ENCODE measurements at places on chromosomes 1 and 21.

DNA sequence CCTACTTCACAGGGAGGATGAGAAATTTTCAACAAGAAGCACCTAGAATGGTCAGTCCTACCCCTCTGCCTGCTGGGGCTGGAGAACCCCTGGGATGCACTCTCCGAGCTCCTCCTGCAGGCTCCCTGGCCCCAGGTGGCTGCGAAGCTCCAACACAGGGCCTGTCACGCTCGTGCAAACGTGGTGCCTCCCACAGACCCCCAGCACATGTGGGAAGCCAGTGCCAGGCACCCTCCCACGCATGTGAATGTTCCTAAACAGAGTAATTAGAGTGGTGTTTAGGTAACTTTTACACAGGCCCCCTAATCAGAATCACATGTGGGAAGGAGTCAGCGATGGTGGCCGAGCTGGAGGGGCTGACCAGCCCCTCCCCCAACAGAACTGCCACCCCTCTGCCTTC lies 28.4 kb downstream of the GLIS1 start:
- DNase-seq: no peak

DNA sequence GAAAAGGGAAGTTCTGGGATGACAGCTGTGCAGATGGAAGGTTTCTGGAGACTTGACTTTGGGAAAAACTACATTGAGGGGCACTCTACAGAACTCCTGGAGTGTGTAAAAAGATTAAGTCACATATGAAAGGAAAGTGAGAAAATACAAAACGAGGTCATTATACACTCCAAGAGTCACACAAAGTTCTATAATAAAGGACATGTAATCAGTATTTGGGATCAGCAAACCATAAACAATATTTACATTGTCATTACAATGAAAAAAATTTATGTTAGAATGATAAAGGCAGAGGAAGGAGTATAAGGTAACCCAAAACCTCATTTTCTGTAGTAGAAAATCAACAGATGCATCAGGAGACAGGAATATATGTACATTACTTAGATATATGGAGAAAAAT lies 22.8 kb downstream of the NUP133 start:
- no peak for DNase-seq

- no peak for DNase-seq
These were observed 41.1 kb downstream of the ADGRL2 start for GRCh38 chr1:81841795-81842194.

GRCh38 chr1:180542838-180543145 lies 16.0 kb upstream of the OVAAL start:
- no peak for DNase-seq

DNA sequence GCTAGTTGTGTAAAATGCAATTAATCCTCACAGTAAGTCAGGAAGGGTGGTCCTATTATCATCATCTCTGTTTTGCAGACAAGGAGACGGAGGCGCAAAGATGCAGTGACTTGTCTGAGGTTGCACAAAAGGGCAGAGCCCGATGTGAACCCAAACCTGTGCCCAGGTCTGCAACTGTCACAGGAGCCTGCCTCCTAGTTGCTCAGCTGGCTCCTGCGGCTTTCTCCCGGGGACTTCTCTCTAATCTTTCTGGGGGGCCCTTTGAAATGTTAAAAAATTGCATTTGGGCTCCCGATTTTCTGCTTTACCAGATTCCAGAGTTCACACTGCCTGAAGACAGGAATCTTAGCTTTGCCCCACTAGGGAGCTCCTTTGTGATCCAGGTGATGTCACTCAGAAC lies 9.4 kb downstream of the CNR2 start:
- DNase-seq: no peak

DNA sequence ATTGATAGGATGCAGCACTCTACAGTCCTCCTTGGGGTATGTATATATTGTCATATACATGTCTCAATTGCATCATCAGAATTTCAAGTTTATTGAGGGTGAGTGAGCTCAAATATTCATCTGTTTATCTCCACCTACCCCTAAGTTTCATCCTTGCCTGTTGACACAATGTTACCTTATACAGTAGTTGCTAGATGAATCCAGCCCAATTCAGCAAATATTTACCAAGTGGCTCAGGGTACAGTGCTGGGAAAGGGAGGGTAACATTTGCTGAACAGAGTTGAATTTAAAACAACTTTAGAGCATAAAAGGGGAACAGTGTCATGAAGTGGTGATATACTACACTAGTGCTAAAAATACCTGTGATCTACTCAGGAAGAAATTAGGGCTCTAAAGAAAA lies 14.4 kb downstream of the ELAVL4 start:
- no peak for DNase-seq

GRCh38 chr1:230375147-230375546 lies 51.0 kb downstream of the PGBD5 start:
- no peak for DNase-seq

DNA sequence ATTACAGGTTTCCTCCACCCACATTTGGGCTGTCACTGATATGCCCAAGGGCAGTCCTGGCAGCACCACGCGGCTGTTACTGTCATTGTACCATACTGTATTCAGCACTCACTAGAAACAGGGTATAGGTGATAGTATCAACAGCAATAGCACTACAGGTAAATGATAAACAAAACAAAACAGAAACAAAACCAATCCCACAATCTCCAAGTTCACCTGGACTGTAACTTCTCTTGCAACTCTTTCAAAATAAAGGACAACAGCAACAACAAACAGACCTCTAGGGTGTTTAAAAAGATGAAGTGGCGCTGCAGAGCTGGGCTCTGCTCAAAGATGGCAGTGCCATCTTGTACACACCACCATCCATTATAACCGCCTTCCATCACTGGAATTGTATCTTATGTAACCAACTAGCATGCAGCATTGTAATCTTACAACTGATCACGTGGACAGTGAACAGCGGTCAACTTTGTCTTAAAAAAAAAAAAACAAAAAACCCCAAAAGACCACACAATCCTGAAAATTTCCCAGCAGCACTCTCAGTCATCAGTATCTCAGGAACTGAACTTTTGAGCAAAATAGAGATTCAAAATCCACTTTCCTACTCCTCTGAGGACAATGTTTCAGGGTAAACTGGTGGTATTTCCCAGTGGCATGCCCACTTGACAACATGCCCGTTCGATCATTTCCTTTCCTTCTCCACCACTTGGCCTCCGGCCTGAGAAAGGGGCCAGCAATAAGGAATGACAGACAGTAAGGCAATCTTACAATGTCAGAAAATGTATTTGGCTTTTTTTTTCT lies 3.8 kb downstream of the IRF2BP2 start:
- peak; percentile 29 for DNase-seq

- DNase-seq: no peak
These were observed 2.9 kb downstream of the CD84 start for GRCh38 chr1:160576390-160576789.

DNA sequence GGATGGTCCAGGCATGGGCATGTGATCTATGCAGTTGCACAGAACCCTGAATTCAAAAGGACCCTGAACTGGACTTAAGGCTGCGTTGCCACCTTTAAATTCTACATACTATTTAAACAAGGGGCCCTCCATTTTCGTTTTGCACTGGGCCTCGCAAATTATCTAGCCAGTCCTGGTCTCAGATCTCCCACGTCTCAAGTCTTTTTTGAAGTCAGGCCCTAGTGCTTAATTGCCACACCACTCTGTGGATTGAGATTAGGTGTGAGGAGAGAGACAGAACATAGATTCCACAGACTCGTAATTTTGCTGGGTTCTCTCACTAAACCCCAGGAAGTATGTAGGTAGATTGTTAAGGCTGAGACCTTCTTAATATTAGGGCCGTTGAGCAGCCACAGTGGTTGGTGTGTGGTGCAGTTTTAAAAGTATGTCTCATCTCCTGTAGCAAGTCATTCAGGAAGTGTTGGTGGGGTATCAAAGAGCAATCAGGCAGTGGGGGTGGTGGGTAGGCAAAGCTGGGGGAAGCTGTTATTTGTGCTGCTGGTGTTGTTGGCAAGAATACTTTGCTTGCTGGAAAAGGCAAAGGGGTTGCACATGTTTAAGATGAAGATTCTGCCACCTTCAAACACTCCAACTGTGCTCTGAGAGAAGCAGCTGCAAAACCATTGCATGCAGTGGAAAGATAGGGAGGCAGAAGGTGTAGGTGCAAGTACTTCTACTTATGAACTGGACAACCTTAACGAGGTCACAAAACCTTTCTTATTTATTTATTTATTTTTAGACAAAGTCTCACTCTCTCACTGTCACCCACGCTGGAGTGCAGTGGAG lies 11.2 kb downstream of the CD84 start:
- no peak for DNase-seq

GRCh38 chr1:67522001-67522441 lies 91.8 kb upstream of the SERBP1 start:
- no peak for DNase-seq

- no peak for DNase-seq
These were observed 2.8 kb upstream of the AZIN2 start for GRCh38 chr1:33078030-33078591.

DNA sequence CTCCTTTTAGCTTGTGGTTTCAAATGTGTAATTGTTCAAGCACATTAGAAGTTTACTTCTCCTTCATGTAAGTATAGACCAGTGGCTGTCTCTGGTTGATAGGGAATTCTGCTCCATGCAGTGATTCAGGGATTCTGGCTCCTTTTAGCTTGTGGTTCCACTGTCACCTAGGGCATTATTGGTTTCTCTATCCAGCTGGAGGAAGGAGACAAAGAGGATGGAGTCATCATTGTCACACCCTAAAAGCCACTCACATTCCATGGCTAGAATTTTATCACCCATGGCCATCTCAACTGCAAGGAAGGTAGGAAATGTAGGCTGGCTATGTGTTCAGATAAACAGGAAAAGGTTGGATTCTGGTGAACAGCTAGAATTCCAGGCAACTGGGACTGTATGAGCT lies 131.2 kb downstream of the URB2 start:
- DNase-seq: no peak

Data from NCI-H1436 (cell line).